ENCODE measurements at places on chromosomes 7 and 10.
A peak's percentile ranks its signal among the peaks of the same experiment; 100 is the strongest.

DNA sequence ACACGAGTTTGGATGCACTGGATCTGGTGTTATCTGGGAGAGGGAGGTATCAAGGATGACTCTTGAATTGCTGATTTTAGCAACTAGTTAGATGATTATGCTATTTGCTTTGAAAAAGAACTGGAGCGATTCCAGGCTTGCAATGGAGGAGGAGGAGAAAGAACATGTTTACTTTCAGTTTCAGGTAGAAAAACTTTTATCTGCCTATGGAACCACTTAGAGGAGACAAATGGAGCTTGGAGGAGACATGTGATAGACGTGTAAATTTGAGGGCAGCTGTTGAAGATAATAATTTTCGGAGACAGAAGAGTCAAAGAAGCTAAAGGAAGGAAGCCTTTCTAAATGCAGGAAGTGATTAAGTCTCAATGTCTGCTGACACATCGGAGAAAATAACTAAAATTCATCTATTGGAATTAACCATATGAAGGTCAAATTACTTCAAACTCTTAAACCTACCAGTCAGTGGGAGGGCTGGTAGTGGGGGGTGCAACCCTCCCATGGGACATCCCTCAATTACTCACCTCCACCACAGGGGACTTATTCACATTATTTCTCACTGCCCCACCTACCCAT, 56.4 kb upstream of the GNAI1 start:
- no peak for DNase-seq

GRCh38 chr10:31304291-31304970, 14.6 kb upstream of the ZEB1 start:
- DNase-seq: no peak

- DNase-seq: no peak
Observed at GRCh38 chr10:52488606-52489485, 174.8 kb downstream of the DKK1 start.

DNA sequence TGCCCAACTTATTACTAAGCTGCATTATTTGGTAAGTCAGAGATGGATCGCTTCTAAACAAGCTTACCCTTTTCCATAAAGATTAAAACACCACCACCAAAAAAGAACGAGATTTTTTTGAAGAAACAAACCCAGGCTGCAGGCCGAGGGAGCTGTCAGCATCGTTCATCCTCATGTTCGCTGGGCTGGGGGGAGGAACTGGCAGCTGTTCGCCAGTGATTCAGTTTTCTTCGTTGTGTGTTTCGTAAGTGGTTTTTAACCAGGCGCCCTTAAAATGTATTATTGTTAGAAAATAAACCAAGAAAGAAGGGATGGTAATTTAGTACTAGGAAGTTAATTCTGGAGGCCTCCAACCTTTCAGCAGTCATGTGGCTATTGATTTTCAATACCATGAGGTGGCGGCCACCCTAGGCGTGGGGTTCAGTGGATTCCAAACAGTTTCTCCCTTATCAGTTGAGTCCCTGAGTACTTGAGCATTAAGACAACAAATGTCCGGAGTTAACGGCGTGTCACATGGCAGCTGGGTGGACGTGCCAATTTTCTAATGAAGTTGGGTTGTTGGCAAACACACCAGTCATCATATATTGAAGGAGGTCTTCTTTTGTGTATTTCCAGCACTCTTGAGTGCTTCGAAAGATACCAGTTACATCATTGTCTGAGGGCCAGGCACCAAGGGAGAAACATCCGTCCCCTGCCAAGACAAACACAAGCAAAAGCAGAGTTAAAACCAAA, 173.2 kb downstream of the EBF3 start:
- no peak for DNase-seq

GRCh38 chr10:48381971-48382370, 75.5 kb downstream of the MAPK8 start:
- no peak for DNase-seq

DNA sequence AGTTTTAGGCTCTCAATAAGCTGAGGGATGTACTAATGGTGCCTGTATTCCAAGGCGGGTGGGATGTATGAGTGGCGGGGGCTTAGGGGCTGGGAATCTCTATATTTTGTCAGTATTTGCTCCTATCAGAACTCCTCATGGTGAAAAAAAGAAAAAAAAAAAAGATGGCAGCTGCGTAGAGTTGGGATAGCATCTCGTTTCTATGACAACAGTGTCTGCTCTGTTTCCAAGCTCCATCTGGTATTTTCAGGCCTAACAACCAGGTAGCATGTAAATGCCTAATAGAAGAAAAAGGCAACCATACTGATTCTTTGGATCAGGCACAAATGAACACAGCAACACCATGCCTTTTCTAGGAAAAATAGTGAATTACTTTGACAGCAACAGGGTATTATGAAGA, 11.7 kb upstream of the CCDC172 start:
- no peak for DNase-seq

GRCh38 chr7:157440346-157441022, 103.7 kb downstream of the DNAJB6 start:
- no peak for DNase-seq

DNA sequence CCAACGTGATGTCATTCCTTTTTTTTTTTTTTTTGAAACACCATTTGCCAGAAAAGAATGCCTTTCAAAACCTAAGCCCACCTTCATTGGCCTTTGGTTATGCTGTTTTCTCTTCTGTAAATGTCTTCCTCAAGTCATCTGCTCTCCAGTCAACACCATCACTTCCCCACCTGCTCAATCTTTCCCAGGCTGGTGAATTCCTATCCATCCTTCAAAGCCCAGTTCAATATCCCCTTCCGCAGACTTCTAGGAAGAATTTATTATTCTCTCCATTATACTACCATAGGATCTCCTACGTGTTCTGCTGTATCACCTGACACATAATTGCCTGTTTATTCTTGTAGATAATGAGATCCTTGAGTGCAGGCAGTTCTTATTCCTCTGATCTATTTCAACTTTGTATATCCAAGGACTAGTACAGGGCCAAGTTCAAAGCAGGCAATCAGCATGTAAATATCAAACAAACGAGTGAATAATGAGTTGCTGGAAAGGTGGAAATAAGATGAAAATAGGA, 73.5 kb upstream of the PRR15 start:
- no peak for DNase-seq

DNA sequence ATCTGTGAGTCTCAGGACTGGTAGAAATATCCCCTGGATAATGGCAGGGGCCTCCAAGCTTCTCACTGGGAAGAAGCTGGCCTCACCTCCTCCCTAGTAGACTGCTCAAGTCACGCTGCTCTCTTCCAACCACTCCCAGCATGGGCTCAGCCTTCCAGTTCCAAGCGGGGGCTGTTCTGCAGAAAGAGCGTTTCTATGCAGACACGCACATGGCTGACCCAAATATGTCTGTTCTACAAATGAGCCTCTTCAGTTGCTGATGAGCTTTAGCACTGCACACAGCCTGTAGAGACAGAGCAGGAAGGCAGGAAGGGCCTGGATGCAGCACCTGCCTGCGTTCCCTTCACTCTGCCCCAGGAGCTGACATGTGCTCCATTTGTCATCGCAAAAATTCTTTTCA, 523.9 kb upstream of the MGMT start:
- DNase-seq: no peak

DNA sequence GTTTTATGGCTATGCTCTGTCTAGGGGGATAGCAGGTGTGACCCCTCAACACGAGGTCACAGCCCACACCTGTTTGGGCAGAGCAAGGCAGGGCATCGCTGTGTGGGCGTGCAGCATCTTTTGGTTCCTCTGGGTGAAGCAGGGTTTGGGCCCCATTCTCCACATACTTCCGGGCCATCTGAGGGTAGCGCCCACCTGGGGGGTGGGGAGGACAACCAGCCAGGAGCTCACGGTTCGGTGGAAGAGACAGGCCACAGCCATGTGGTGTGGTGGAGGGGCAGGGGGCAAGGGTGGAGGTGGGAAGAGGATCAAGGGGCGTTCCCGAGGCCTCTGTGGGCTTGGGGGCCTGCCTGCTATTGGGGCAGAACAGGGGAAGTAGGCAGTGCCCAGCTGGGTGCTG, 2.4 kb downstream of the SH2B2 start:
- no peak for DNase-seq

- no peak for DNase-seq
Observed at GRCh38 chr7:2162959-2163358, 69.8 kb downstream of the MAD1L1 start.

DNA sequence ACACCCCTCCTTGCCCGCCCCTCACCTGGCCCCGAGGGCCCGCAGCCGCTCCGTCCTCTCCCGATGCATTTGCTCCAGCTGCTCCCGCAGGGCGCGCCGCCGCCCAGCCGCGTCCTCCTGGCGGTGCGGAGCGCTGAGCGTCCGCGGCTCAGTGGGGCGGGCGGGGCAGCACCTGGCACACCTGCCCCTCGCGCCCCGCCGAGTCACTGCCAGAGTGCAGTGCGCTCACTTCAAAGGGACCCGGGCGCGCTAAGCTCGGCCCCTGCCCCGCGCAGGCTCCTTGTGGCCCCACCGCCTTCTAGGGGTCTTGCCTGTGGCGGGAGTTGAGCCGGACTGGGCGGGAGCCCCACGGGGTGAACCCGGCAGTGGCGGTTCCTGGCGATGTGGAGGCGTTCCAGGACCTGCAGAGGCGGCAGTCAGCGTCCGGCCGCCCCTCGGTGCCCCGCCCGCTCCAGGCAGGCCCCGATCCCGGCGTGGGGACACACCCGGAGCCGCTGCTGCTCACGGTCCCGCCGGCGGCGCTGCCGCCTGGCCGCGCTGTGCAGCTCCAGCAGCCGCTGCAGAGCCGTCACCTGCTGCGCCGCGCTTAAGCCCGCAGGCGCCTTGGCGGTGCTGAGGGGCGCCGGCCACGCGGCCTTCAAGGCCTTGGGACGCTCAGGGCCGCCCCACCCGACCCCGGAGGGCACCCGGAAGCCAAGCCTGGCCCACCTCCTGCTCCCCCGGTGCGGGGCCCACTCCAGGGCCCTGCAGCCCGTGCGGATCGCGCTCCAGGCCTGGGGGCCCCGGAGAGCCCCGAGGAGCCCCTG, 6.7 kb downstream of the ATP6V1F start:
- DNase-seq: peak; percentile 54

DNA sequence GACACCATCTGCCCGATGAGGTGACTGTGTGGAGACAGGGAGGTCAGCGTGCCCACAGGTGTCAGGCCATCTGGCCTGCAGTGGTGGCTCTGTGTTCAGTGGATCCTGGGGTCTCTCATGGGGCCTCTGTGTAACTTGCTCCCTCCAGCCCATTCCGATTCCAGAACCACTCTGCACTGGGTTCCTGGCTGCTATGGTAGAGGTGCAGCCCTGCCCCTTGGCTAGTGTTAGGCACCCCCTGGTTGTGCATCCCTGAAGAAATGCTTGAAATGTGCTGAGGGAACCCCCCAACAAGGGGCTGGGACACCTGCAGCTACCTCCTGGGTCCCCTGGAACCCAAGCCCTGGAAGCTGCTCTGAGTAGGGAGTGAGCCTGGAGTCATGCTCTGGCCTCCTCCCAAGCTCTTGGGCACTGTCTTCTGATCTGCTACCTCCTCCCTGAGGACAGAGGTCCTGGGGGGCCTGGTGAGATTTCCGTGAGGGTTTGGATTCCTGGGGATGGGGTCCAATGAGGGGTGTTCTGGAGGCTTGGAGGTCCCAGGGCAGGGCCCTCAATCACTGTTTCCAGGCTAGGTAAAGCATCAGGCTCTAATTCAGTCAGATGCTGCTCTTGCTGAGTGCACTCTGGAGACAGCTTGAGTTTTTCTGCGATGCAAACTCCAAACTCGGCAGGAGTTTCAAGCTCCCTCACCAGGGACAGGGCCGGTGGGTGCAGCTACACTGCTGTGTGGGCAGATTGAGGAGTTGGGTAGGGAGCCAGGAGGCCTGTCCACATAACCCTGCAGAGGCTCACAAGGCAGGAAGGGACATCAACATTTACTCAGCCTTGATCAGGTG, 27.7 kb downstream of the RAMP3 start:
- DNase-seq: no peak

DNA sequence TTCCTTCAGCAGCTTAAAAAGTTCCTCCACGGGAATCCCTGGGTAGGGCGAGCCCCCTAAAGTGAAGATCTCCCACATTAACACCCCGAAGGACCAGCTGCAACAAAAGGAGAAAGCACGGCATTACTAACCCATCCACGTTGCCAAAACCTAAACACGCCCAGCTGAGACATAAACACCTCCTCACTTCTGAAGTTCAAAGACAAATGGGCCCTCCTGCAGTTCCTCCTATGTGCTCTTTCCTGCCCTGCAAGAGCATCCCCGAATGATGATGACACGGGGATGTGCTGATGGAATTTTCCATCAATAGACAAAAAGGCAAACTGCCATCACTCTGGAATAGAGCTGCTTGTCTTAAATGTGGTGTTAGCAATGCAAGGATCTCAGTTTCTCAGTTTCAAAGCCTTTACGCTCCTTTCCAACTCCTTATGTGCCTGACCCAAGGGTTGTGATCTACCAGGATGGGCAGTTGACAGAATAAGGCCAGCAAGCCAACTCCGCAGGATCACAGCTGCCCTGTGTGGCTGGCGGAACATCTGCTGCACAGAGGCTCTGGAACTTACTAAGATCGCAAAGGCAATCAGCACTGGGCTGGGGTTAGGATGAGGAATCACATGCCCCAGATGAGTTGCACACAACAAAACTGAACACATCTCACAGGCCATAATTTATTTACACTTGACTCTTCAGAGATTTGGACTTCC, 112.7 kb downstream of the FGFR2 start:
- DNase-seq: no peak

- DNase-seq: no peak
Observed at GRCh38 chr7:83492802-83493201, 156.1 kb downstream of the SEMA3E start.

- DNase-seq: no peak
Observed at GRCh38 chr7:73424489-73424885, 9.1 kb upstream of the FZD9 start.

- no peak for DNase-seq
Observed at GRCh38 chr7:29077176-29077575, 69.2 kb downstream of the CPVL start.

DNA sequence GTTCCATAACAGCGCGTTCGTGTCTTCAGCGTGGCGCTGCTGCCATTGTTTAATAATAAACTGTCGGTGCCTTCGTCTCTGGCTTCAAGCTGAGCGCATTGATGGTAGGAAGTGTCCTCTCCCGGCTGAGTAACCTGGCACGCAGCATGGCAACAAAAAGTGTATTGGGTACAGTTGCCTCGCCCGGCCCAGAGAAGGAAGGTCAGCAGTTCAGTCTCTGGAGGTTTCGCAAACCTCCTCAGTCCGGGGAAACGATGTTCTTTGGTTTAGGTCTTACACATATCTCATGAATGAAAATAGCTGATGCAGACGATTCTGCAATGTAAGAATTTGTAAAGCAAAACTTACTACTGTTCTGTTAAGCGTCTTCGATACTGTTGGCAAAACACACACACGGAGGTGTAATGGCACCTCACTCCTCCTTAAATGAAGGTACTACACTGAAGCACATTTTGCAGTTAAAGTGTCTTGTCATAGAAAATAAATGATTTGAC, 739 bp upstream of the CCDC186 start:
- DNase-seq: no peak

GRCh38 chr10:121919666-121920065, 8.2 kb downstream of the ATE1 start:
- no peak for DNase-seq

GRCh38 chr10:119313644-119314043, 106.3 kb downstream of the GRK5 start:
- peak; percentile 52 for DNase-seq

GRCh38 chr10:5038733-5039132, 35.1 kb upstream of the AKR1C2 start:
- DNase-seq: no peak

GRCh38 chr10:96238646-96239623, 32.4 kb downstream of the BLNK start:
- DNase-seq: no peak

Measured in CD4-positive, alpha-beta T cell treated with Interleukin-17A for 4 hours (primary cell).